ENCODE measurements at places on chromosomes 7 and 10.

GRCh38 chr7:100563809-100564400 lies 9.8 kb downstream of the SAP25 start:
- peak; percentile 66 for DNase-seq

- DNase-seq, result no peak
These were observed 23.7 kb downstream of the PHTF2 start for GRCh38 chr7:77822269-77822668.

DNA sequence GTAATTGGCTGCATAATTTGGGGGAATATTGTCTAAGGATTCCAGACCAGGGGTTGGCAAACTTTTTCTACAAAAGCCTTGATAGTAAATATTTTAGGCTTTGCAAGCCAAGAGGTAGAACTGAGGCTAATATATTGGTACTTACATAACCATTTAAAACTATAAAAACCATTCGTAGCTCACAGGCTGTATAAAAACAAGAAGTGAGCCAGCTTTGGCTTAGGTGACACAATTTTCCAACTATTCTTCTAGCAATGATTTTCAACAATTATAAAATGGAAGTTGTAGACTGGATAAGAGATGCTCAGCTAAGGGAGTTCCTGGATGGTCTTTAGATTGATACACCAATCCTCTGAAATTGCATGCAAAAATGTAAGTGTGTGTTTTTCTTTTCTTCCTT lies 1.4 kb downstream of the GPR141 start:
- DNase-seq, result no peak

GRCh38 chr7:25663877-25664276 lies 435.6 kb upstream of the NPVF start:
- no peak for DNase-seq

- DNase-seq, result no peak
These were observed 1019.4 kb downstream of the TYW1 start for GRCh38 chr7:68015978-68016532.

DNA sequence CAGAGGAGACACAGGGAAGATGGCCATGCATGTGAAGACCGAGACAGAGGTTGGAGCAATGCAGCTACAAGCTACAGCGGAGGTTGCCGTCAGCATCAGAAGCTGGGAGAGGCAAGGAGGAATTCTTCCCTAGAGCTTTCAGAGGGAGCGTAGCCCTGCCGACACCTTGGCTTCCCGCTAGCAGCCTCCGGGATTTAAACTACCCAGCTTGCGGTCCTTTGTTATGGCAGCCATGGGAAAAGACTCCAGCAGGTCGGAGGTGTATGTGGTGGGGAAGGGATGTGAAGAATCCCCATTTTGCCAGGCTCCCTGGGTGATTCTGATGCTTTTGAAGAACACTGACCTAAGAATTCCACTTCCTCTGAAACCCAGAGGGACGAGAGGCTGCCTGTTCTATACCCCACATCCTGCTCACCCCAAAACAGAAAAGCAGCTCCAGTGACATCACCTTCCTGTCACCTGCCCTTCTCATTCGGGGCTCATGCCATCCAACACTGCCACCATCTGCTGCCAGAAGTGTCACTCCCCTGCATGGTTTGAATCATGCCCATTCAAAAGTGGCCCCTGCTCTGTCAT lies 3.3 kb upstream of the SEPHS1 start:
- no peak for DNase-seq

- peak; percentile 12 for DNase-seq
These were observed 237.3 kb downstream of the DGKI start for GRCh38 chr7:137609500-137609899.

GRCh38 chr10:3806603-3807002 lies 21.6 kb upstream of the KLF6 start:
- DNase-seq, result peak; percentile 51

DNA sequence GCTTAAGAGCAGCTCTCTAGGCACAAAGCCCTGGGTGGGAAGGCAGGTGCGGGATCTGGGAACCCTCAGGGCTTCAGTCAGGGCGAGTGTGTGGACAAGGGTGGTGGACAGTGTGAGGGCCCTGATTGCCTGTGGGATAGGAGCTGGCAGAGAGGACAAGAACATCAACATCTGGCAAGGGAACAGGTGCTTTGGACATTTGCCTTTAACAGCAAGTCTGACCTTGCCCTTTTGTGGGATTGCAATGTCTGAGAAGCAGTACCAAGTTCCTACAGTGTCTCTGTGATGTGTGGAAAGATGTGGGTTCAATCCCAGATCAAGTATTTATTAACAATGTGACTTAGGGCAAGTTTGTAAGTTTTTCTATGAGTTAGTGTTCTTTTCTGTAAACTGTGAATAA lies 46.7 kb downstream of the TFAM start:
- no peak for DNase-seq

- peak; percentile 80 for DNase-seq
These were observed 95.4 kb downstream of the FAM53B start for GRCh38 chr10:124648738-124649137.

DNA sequence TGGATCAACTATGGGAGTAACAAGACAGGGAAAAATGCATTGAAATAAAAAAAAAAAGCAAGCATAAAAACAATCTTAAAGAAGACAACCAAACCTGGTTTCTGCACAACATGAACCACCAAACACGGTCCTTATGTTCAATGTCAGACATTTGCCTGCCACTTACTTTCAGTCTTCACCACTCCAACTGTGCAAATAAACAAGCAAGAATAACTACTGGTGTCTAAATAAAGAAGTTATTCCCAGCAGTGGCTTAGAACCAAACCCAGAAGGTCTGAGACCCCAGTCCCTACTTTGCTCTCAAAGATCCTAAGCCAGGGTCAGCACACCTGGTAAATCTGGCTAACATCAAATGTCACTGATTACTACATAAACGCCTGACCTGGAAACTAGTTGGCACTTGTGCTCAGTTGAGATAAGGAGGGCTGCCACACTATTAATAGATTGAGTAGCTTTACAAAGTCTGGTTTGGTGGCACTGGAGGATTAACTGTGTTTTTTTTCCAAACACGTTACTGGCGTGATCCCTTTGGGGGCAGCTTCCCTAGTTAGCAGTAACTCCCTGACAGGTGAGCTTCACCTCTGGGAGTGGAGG lies 62.7 kb upstream of the ABLIM1 start:
- DNase-seq, result no peak

- no peak for DNase-seq
These were observed 5.4 kb upstream of the PDE1C start for GRCh38 chr7:32075612-32076011.

DNA sequence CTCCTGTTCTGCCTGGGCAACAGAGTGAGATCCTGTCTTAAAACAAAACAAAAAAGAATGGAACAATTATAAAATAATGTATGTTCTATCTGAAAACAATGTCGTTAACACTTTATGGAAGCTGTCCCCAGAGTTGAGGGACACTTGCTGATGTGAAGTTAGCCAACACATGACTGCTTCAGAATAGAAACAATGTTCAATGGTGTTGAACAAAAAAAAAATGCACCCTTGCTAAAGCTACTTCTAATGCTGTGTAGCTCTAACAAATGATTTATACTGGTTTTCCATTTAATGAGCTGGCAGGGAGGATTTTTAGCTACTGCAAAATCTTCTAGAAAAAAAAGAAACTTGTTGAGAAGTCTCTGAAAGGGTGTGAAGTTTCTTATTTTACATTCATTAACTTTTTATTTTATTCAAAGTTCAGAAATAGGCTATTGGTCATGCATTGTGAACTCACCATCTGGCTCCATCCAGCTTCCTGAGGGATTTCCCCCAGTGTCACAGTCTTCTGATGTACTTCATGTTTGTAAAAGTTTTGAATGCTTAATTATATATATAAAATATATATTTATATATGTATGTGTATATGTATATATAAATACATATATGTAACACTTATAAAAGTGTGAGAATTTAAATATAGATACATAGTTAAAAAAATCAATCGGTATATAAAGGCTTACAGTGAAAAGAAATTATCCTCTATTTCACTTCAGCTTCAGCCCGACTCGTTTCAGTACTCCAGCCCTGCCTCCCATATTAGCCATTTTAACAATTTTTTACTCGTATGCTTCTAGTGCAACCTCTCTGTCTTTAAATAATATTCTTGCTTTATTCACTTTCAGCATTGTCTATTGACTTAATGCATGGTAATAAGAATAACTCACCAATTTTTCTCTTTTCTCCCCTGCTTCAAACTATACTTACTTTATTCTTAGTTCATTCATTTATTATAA lies 35.0 kb downstream of the HDAC9 start:
- no peak for DNase-seq

GRCh38 chr10:80855348-80855971 lies 317.8 kb downstream of the SH2D4B start:
- DNase-seq, result no peak

- no peak for DNase-seq
These were observed 255.3 kb downstream of the PTEN start for GRCh38 chr10:88118729-88119128.

DNA sequence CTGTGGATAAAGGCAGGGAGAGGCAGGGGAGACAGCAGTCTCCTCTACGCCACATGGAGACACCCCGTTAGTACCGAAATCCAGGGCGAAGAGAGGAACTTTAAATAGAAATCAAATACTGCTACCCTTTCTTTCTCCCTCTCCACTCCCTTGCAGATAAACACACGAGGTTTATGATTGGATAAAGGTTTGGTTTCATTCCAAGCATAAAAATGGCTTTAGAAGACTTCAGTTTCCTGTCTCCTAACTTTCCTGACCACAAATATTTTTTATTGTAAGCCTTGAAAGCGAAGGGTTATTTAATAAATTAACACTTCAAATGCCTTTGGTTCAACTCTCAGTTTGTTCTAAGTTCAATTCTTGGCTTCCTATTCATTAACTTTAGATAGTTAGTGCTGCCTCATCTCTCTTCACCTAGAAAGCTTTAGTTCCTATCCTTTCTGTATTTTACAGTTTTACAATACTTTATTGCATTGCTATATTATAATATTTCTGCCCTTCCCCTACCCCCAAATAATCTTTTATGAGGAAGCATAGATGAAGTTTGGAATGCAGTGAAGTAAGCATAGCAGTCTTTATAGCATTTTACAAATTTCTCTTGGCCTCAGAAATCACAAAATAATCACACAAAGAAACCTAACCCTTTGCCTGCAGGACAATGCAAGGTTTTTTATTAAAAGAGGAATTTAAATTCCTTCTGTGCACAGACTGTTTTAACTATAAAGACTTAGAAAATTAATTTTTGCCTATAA lies 31.5 kb upstream of the ARID5B start:
- peak; percentile 86 for DNase-seq

DNA sequence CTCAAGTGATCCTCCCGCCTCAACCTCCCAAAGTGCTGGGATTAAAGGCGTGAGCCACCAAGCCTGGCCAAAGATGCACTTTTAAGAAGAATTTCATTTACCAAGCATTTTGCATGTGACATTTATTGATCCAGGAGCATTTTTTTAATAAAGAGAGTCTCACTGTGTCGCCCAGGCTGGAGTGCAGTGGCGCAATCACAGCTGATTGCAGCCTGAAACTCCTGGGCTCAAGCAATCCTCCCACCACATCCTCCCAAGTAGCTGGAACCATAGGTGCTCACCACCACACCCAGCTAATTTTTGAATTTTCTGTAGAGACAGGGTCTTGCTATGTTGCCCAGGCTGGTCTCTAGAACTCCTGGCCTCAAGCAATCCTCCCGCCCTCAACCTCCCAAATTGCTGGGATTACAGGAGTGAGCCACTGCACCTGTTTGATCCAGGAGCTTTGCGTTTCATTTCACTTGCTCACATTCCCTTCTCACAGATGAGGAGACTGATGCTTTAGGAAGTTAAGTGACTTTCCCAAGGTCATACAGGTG lies 4.4 kb upstream of the TBL2 start:
- no peak for DNase-seq

DNA sequence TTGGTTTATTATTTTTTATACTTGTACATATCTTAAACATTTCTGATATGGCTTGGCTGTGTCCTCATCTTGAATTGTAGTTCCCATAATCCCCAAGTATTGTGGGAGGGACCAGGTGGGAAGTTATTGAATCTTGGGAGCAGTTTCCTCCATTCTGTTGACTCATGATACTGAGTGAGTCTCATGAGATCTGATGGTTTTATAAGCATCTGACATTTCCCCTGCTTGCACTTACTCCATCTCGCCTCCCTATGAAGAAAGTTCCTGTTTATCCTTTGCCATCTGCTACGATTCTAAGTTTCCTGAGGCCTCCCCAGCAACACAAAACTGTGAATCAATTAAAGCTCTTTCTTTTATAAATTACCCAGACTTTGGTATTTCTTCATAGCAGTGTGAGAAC lies 207.7 kb downstream of the TPK1 start:
- no peak for DNase-seq

- DNase-seq, result no peak
These were observed 21.2 kb downstream of the PRSS37 start for GRCh38 chr7:141820067-141820466.

GRCh38 chr7:7816816-7817536 lies 98.6 kb upstream of the RPA3 start:
- no peak for DNase-seq

DNA sequence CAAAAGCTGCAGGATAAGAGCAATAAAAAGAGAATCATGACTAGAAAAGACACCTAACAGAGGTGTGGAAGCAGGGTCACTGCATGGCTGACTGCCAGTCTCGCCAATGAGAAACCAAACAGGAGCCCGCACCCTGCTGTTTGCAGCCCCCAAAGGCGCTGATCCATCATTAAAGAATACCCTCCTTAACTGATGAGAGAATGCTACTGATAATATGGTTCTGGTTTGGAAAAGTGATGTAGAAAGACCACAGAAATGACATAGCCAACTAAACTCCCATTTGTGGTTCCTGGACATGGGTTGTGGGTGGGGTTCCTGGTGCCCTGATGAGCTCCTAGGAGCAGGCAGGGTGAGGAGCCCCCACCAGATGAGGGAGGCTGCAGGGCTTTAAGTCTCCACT lies 207.4 kb downstream of the TNS3 start:
- DNase-seq, result no peak

DNA sequence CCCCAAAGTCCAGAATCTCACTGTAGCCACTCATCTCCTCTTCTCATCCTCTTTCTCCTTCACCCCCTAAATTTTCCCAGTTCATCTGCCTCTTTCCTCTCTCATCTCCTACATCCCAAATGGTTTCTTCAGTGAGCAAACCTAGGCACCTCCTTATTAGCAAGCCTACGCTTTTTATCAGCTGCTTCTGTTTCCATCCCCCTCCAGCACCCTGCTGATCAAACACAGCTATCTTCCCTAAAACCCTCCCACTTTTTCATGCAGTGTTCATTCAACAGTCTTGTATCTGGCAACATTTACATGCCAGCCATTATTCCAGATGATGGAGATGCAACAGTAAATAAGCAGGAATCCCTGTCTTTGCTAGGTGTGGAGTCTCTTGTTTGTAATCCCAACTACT lies 3.3 kb upstream of the ABRAXAS2 start:
- DNase-seq, result no peak

GRCh38 chr7:23207884-23208283 lies 26.0 kb downstream of the NUP42 start:
- DNase-seq, result no peak

DNA sequence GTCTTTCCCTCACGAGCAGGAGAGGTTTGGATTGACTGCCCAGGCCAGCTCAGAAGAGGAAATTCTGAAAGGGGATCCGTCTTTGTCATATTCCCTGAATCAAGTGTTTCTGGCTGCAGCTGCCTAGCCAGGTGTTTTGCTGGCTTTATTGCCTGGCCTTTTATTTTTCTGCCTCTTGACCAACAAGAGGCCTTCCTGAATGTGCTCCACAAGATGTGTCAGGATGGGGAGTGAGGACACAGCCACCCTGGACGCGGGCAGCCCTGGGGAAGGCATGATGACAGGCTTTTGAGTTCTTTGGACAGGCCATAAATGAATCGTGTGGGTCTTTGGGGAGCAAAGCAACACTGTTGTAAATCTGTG lies 163.6 kb downstream of the CAMK1D start:
- no peak for DNase-seq
